ENCODE measurements at places on chromosomes 11 and 22. TPM values are rescaled to one million over a fixed set of nuclear protein-coding genes. Genes with fewer than 3 reads are reported as not detected.

YPEL4 gene
- 0.28 TPM for total RNA-seq

APOA5 gene
- total RNA-seq: not detected

FAT3 gene
- total RNA-seq: 0.28 TPM

THRSP gene
- total RNA-seq: not detected

OR6T1 gene
- not detected for total RNA-seq

SEPTIN5 gene
- 26.4 TPM for total RNA-seq

TEX54 gene
- not detected for total RNA-seq

SMIM38 gene
- total RNA-seq: 0.09 TPM

LMO2 gene
- 22.5 TPM for total RNA-seq

KRTAP5-2 gene
- not detected for total RNA-seq

OR51B4 gene
- total RNA-seq: not detected

MLC1 gene
- total RNA-seq: 0.09 TPM

MS4A4A gene
- total RNA-seq: not detected

PDE3B gene
- total RNA-seq: 1.4 TPM

VWCE gene
- 4.1 TPM for total RNA-seq

PRRG4 gene
- total RNA-seq: 0.09 TPM

RIBC2 gene
- total RNA-seq: 0.72 TPM

SPI1 gene
- total RNA-seq: not detected

SLCO2B1 gene
- total RNA-seq: 0.09 TPM

PRR5L gene
- 23.4 TPM for total RNA-seq

GNG3 gene
- not detected for total RNA-seq

SLC37A2 gene
- total RNA-seq: 0.36 TPM
